ENCODE measurements at places on chromosomes 12 and 14. TPM values are rescaled to one million over a fixed set of nuclear protein-coding genes. Genes with fewer than 3 reads are reported as not detected.
A peak's percentile ranks its signal among the peaks of the same experiment; 100 is the strongest.

Gene SIX6
- not detected for total RNA-seq

Gene TAS2R8
- not detected for total RNA-seq

GRCh38 chr12:41436076-41436475 lies 248.0 kb downstream of the PDZRN4 start:
- no peak for DNase-seq
- H3K27me3 ChIP-seq = no peaks in the 10 kb centered on the region
- H3K4me3 ChIP-seq = no peak overlapping the region
- H3K36me3 ChIP-seq = no peaks in the 10 kb centered on the region

Gene PTGDR
- total RNA-seq = 0.16 TPM

GRCh38 chr14:100546051-100546443 lies 41.2 kb downstream of the BEGAIN start:
- peak overlapping the region; percentile 24 for H3K4me3 ChIP-seq
- no peaks in the 10 kb centered on the region for H3K36me3 ChIP-seq
- no peak for DNase-seq
- H3K27ac ChIP-seq = no peak overlapping the region

GRCh38 chr12:7609495-7609894 lies 56.2 kb downstream of the APOBEC1 start:
- H3K27ac ChIP-seq = no peak overlapping the region
- DNase-seq = no peak
- no peaks in the 10 kb centered on the region for H3K4me1 ChIP-seq
- H3K27me3 ChIP-seq = no peaks in the 10 kb centered on the region

DNA sequence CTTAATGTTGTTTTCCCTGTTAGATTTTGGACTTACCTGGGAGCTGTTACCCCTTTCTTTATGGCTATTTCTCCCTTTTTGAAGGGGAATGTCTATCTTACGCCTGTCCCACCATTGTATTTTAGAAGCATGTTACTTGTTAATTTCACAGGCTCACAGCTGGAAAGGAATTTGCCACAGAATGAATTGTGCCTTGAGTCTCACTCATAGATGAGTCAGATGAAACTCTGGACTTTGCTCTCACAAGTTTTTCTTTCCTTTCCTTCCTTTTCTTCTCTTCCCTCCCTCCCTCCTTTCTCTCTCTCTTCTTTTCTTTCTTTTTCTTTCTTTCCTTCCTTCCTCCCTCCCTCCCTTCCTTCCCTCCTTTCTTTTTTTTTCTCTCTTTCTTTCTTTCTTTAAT lies 9.3 kb upstream of the ATF7IP start:
- H3K27me3 ChIP-seq = no peaks in the 10 kb centered on the region
- no peak overlapping the region for H3K4me3 ChIP-seq
- no peaks in the 10 kb centered on the region for H3K36me3 ChIP-seq
- no peak overlapping the region for H3K27ac ChIP-seq
- no peak for DNase-seq
- peaks cover 10% of the 10 kb centered on the region for H3K4me1 ChIP-seq

Gene MMP17
- total RNA-seq = 3.6 TPM

DNA sequence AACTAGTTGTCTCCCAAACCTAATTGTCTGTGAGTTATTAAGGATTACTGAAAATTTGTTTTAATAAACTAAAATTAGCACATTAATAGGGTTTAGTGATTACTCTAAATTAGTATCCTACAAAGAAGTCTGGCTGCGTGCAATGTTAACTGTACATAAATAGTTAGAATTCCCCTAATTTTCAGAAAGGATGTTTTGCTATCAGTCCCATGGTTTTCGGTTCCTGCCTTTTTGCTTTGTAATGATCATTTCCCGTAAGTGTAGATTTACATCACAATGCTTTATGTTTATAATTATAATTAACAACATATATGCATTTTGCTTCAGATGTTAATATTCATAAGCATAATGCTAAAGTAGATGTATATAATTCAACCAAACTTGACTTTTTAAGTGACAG lies 19.8 kb upstream of the LYZ start:
- no peak overlapping the region for H3K4me3 ChIP-seq
- H3K27me3 ChIP-seq = no peaks in the 10 kb centered on the region
- no peaks in the 10 kb centered on the region for H3K36me3 ChIP-seq
- peaks cover 38% of the 10 kb centered on the region for H3K4me1 ChIP-seq
- H3K27ac ChIP-seq = peak overlapping the region; percentile 79
- no peak for DNase-seq

Gene LPAR5
- 0.19 TPM for total RNA-seq

Gene ADCY6
- total RNA-seq = 89.8 TPM

DNA sequence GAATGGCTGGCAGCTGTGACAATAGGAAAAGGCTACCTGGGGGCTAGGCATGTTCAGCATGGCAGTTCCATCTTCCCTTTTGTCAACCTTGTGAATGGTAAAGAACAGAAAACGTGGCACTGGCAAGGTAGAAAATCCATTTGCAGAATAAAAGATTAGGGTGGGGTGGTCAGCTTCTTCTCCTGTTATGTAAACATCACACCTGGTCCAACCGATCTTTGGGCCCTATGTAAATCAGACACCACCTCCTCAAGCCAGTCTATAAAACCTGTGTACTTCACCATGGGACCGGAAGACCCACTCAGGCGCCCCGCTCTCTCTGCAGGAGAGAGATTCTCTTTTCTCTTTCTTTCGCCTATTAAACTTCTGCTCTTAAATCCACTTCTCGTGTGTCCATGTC lies 19.6 kb upstream of the TMEM30B start:
- H3K4me1 ChIP-seq = no peaks in the 10 kb centered on the region
- H3K36me3 ChIP-seq = no peaks in the 10 kb centered on the region
- no peak for DNase-seq
- no peak overlapping the region for H3K27ac ChIP-seq

GRCh38 chr12:16602412-16602811 lies 3.5 kb downstream of the LMO3 start:
- no peaks in the 10 kb centered on the region for H3K36me3 ChIP-seq
- no peaks in the 10 kb centered on the region for H3K4me1 ChIP-seq
- no peaks in the 10 kb centered on the region for H3K27me3 ChIP-seq
- no peak for DNase-seq
- H3K4me3 ChIP-seq = no peak overlapping the region

Gene HAL
- 0.82 TPM for total RNA-seq

- no peaks in the 10 kb centered on the region for H3K27me3 ChIP-seq
- no peaks in the 10 kb centered on the region for H3K36me3 ChIP-seq
- no peak overlapping the region for H3K4me3 ChIP-seq
- H3K4me1 ChIP-seq = peaks cover 10% of the 10 kb centered on the region
These were observed 737 bp upstream of the TEX52 start for GRCh38 chr12:2857576-2857975.

Gene OAS2
- 0.25 TPM for total RNA-seq

GRCh38 chr12:12281134-12281533 lies 14.3 kb upstream of the LRP6 start:
- H3K27me3 ChIP-seq = no peaks in the 10 kb centered on the region
- H3K4me3 ChIP-seq = no peak overlapping the region
- H3K4me1 ChIP-seq = no peaks in the 10 kb centered on the region
- no peak overlapping the region for H3K27ac ChIP-seq

DNA sequence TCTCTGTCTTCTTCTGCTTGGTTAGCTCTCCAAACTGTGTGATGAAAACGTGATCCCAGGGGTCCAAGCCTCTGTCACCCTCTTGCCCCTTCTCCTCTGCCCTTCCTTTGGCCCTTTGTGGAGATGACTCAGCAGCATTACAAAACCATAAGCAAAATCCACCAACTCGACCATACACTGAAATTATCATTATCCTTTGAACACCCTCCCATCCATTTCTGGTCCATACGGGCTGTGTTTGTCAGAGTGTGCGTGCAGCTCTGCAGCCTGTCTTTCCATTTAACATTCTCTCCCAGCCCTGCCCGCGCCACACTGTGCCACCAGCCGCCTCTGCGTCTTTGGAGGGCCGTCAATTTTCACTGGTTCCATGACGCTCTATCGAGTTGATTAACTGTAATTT lies 69.2 kb downstream of the SLC25A47 start:
- no peak overlapping the region for H3K4me3 ChIP-seq
- H3K27ac ChIP-seq = no peak overlapping the region
- DNase-seq = no peak
- no peaks in the 10 kb centered on the region for H3K4me1 ChIP-seq
- H3K36me3 ChIP-seq = no peaks in the 10 kb centered on the region

Gene GPRC5A
- 73.9 TPM for total RNA-seq

DNA sequence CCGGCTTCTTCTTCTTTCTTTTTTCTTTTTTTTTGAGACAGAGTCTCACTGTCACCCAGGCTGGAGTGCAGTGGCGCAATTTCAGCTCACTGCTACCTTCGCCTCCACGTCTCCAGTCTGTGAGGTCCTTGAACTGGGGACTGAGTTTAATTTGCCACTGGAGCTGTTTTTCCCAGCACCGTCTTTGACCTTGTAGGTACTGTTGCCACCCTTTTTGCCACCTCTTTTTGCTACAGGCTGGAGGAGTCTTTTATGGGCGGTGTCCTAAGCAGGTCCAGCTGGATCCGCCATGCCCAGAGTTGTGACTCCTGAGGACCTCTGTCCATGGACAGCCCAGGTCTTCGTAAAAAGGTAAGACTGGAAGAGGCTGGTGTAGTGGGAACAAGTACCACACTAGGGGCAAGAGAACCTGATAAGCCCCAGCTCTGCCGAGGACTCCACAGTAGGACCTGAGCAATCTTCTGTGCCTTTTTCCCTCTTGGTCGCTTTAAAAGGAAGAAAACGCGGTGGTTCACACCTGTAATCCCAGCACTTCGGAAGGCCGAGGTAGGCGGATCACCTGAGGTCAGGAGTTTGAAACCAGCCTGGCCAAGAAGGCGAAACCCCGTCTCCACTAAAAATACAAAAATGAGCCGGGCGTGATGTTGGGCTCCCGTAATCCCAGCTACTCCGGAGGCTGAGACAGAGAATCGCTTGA lies 946 bp downstream of the RNU4-2 start:
- H3K27ac ChIP-seq = no peak overlapping the region
- H3K27me3 ChIP-seq = no peaks in the 10 kb centered on the region
- no peaks in the 10 kb centered on the region for H3K36me3 ChIP-seq
- no peak overlapping the region for H3K4me3 ChIP-seq

GRCh38 chr12:95762123-95762785 lies 28.3 kb downstream of the NTN4 start:
- peak; percentile 74 for DNase-seq
- H3K27me3 ChIP-seq = no peaks in the 10 kb centered on the region

- H3K27me3 ChIP-seq = no peaks in the 10 kb centered on the region
- H3K27ac ChIP-seq = no peak overlapping the region
- H3K36me3 ChIP-seq = no peaks in the 10 kb centered on the region
- H3K4me1 ChIP-seq = peaks cover 4% of the 10 kb centered on the region
- DNase-seq = no peak
- no peak overlapping the region for H3K4me3 ChIP-seq
These were observed 3.1 kb downstream of the CEP170B start for GRCh38 chr14:104868060-104868740.

DNA sequence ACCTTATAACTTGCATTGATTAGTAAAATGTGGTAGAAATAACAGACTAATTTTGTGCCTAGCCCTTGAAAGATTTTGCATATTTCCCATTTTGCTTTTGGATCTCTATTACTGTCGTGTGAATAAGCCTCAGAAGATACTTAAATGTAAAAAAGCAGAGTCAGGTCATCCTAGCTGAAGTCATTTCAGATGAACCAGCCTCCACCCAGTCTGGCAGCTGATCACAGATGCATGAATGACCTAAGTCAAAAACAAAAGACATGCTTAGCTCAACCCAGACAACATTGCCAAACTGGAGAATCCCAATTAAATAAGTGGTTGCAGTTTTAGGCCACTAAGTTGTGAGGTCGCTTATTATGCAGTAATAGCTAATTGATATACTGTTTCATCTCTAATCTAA lies 349.9 kb downstream of the C12orf50 start:
- H3K27me3 ChIP-seq = no peaks in the 10 kb centered on the region
- H3K27ac ChIP-seq = no peak overlapping the region

GRCh38 chr12:108565146-108565545 lies 2.8 kb downstream of the ISCU start:
- H3K4me1 ChIP-seq = 0 out of 2 replicates have a peak, but pooled peaks cover 3% of the 10 kb centered on the region
- peaks cover 5% of the 10 kb centered on the region for H3K36me3 ChIP-seq
- no peak for DNase-seq
- H3K27ac ChIP-seq = no peak overlapping the region
- no peaks in the 10 kb centered on the region for H3K27me3 ChIP-seq
- H3K4me3 ChIP-seq = no peak overlapping the region

DNA sequence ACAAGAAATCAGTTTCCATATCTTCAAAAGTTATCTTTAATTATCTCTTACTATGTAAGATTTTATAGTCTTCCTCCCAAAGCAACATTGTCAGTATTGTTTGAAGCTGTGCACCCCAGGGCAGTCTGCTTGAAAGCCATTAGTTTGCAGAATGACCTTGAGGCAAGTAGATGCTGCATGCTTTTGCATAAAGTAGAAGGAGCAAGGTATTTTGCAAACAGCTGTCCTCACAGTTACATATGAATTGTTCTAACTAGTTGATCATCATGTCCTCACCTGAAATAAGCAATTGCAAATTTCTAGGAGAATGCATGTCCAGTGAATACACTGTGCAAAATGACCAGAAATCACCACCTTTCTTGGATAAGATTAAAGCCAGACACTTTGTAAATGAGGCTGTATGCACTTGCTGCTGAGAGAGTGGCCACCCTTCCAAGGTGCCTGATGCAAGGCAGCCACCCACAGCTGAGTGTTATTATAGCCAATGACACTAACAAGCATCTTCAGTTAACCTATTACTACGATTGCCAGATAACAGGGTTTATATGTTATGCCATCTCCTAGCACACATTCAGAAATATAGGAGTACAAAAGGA lies 730.0 kb upstream of the TMEM132C start:
- no peak overlapping the region for H3K27ac ChIP-seq
- H3K36me3 ChIP-seq = no peaks in the 10 kb centered on the region
- no peaks in the 10 kb centered on the region for H3K27me3 ChIP-seq
- H3K4me1 ChIP-seq = peaks cover 1% of the 10 kb centered on the region

GRCh38 chr14:74133833-74134481 lies 49.2 kb downstream of the LIN52 start:
- 0 out of 2 replicates have a peak overlapping the region, but pooled peaks have one; percentile 7 for H3K4me3 ChIP-seq
- peak; percentile 44 for DNase-seq
- peaks cover 25% of the 10 kb centered on the region for H3K4me1 ChIP-seq
- no peaks in the 10 kb centered on the region for H3K36me3 ChIP-seq
- no peaks in the 10 kb centered on the region for H3K27me3 ChIP-seq

DNA sequence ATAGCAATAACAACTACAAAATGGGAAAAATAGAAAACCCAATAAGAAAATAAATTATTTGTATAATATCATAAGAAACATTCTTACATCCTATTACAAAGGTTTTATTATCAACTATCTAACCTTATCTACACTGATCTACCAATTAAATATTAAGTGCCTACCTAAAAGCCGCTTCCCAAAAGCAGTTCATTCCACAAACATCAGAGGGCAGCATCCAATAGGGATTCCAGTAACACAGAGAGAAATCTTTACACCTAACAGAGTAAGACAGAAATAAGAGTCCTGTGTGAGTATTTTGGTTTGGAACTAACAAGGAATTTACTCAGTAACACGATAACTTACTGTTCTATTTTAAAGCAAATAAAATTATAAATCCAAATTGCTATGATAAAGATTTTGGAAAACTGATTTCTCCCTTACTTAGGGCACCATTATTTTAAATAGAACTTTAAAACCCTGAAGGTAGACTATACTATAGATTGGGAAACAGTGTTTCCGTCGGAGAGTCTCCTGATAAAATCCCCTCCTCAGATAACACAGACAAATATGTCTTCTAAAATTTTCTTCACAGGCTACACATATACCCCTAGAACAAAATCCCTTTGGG lies 15.0 kb downstream of the GXYLT1 start:
- H3K4me3 ChIP-seq = no peak overlapping the region
- no peak overlapping the region for H3K27ac ChIP-seq
- H3K27me3 ChIP-seq = no peaks in the 10 kb centered on the region
- no peaks in the 10 kb centered on the region for H3K36me3 ChIP-seq

- no peaks in the 10 kb centered on the region for H3K27me3 ChIP-seq
- H3K4me1 ChIP-seq = no peaks in the 10 kb centered on the region
- no peak overlapping the region for H3K27ac ChIP-seq
- H3K4me3 ChIP-seq = no peak overlapping the region
- DNase-seq = no peak
- H3K36me3 ChIP-seq = peaks cover 1% of the 10 kb centered on the region
These were observed 85.3 kb downstream of the LRP6 start for GRCh38 chr12:12181511-12181910.

Data from Caco-2 (cell line).